ENCODE measurements at places on chromosomes 4 and X.
A peak's percentile ranks its signal among the peaks of the same experiment; 100 is the strongest.

- DNase-seq: peak; percentile 54
These were observed at the start of gene GRIA2 for GRCh38 chr4:157220371-157220881. TSS of gene GRIA2 (plus strand) at chr4:157220728. CDS start at chr4:157221043, 315 bp downstream.

GRCh38 chrX:94743478-94743877 lies 1069.5 kb downstream of the FAM133A start:
- no peak for DNase-seq

DNA sequence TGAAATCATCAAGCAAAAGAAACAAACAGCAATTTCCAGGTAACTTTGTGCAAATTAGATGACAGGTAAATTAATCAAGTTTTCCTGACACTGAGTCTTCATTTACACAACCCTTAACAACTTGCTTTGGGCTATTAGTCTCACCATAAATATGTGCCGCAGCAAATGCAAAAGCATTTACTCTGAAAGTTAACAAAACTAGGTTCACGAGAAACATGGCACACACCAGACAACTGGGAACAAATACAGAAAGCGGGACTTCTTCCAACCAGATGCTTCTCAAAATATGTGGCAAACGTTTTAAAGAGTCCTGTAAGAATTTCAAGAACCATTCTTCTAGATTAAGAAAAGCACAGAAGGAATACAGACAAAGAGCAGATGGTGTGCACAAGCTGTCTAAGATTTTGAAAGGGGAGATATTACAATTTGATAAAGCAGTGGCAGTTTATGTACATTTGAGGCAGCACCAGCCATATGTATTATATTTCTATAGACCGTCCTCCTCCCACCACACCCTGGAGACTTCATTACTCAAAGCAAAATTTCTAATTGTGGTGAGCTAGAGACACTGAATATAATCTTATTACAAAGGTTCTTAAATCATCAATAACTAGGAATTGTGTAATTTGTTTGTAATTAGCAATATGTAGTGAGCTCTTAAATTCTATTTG lies 192.5 kb upstream of the ADAMTS3 start:
- DNase-seq: no peak

DNA sequence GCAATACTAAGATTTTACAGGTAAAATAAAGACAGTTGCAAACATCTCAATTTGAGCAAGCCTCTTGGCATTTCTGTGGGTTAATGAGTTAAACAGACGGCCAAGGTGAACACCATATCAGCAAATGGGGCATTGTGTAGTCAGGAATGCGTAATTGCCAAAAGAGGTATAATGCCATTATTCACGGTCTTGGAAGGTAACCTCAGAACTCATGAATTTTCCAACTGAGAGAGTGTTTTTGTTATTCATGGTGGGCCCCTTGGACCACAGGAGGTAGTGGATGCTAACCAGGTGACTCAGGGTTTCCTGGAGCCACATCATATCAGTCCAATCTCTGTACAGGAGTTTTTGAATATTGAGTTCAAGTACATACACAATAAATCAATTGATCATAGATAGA lies 368.0 kb upstream of the TECRL start:
- DNase-seq: no peak

- DNase-seq: no peak
These were observed 24.2 kb downstream of the HAUS3 start for GRCh38 chr4:2217726-2218125.

- no peak for DNase-seq
These were observed 1.5 kb upstream of the MSX1 start for GRCh38 chr4:4857809-4858508.

- DNase-seq: no peak
These were observed 38.8 kb downstream of the GRIA3 start for GRCh38 chrX:123222920-123223319.

DNA sequence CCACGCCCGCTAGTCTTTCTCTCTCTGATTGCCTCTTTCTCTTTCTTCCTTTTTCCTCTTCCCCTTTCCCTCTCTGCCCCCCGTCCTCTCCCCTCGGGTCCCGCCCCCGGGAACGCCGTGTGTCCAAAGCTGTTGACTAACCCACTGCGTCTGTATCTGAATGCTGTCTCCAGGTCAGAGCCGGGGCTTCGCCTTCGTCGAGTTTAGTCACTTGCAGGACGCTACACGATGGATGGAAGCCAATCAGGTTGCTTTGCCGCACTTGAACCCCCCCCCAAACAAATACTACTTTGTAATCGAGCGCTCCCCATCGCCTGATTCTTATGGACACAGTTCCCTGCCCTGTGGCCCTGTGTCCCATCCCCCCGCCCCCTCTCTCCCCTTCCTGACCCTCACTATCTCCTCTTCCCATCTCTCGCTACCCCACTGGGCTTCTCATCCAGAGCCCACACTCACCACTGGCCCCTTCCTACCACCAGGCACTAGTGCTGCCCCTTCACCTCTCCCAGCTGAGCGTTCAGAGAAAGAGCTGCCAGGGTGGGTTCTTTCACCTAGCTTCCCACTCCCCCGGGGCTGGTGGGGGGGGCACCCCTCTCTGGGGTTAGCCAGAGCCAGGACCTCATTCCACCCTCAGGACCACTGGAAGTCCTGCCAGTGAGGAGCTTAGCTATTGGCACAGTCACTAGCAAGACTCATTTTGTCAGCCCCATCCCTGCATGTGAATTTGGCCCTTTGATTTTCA lies 18.6 kb upstream of the UBA1 start:
- no peak for DNase-seq

GRCh38 chr4:182593864-182594263 lies 323.3 kb downstream of the DCTD start:
- peak; percentile 93 for DNase-seq

GRCh38 chr4:18961266-18961665 lies 939.7 kb upstream of the LCORL start:
- DNase-seq: no peak

GRCh38 chr4:72918362-72918761 lies 151.2 kb downstream of the COX18 start:
- DNase-seq: no peak

DNA sequence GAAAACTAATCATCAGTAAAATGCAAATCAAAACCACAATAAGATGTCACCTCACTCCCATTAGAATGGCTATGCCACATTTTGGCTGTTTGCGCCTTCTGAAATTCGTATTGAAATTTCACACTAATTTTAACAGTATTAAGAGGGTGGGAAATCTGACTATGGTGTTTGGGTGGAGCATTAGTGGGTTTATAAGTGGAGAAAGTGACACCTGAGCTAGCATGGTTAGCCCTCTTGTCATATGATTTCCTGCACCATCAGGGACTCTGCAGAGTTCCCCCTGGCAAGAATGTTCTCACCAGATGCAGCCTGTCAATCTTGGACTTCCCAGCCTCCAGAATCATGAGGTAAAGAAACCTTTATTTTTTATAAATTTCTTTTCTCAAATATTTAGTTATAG lies 31.6 kb upstream of the BRWD3 start:
- no peak for DNase-seq

- no peak for DNase-seq
These were observed 67.8 kb downstream of the GATB start for GRCh38 chr4:151692821-151693673.

GRCh38 chrX:124720532-124720931 lies 374.2 kb downstream of the SH2D1A start:
- DNase-seq: no peak

DNA sequence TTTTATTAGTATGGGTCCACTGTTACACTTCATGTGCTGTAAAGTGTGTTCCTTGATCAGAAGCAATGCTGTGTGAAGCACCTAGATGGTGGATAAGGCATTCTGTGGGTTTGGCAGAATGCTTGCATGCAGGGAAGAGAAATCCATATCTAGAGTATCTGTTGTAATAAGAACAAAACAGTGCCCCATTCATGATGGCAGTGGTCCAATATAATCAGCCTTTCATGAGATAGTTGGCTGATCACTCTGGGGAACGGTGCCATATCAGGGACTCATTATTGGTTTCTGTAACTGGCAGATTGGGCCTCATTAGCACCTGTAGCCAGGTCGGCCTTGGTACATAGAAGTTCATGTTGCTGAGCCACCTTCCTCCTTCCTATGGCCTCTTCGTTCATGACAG lies 28.7 kb downstream of the STIM2 start:
- DNase-seq: no peak

DNA sequence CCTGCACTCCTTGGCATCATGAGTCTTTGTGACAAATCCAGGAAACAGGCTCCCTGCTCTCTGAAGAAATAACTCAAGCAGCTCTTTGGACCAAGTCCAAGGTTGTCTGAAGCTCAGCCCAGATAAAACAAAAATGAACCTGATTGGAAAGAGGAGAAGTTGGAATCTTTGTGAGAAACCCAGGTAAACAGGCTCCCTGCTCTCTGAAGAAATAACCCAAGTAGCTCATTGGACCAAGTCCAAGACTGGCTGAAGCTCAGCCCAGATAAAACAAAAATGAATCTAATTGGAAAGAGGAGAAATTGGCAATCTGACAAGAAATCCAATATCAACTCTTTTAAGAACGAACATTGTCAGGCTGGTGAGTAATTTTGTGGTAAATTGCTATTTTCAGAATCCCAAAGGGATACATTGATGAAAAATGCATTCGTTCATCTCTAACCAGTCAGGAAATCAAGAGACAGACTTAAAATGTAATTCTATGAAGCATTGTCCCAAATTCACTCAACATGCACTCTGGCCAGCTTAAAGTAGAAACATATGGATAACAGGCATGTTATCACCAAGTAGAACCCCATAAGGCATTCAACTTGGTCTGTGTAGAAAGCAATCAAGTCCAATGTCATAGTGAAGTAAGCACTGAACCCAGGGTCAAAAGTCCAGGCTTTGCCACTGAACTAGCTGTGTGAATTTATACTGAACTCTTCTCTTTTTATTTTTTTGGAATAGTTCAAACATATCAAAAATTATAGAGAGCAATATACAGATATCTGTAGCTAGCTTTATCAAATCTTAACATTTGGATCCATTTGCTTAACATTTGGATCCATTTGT lies 16.8 kb upstream of the NFXL1 start:
- peak; percentile 51 for DNase-seq

- DNase-seq: peak; percentile 77
These were observed 56.7 kb downstream of the RAPGEF2 start for GRCh38 chr4:159159611-159160010.

DNA sequence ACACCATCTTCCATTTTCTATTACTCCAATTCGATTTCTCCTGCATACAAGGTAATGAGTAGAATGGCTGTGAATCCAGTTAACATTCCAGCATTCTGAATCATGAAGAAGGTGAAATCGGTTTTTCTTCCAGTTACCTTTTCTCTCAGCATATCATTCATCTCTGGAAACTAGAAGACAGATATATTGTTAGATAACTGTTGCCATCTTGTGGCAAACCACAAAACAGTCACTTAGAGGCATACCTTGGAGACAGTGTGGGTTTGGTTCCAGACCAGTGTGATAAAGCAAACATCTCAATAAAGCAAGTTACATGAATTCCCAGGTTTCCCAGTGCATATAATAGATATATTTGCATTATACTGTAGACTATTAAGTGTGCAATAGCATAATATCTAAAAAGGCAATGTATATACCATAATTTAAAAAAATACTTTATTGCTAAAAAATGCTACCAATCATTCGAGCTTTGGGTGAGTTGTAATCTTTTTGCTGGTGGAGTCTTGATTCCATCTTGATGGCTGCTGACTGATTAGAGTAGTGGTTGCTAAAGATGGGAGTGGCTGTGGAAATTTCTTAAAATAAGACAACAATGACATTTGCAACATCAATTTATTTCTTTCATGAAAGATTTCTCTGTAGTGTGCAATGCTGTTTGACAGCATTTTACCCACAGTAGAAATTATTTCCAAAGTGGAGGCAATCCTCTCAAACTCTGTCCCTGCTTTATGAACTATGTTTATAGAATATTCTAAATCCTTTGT lies 82.1 kb downstream of the SLC39A8 start:
- peak; percentile 68 for DNase-seq

DNA sequence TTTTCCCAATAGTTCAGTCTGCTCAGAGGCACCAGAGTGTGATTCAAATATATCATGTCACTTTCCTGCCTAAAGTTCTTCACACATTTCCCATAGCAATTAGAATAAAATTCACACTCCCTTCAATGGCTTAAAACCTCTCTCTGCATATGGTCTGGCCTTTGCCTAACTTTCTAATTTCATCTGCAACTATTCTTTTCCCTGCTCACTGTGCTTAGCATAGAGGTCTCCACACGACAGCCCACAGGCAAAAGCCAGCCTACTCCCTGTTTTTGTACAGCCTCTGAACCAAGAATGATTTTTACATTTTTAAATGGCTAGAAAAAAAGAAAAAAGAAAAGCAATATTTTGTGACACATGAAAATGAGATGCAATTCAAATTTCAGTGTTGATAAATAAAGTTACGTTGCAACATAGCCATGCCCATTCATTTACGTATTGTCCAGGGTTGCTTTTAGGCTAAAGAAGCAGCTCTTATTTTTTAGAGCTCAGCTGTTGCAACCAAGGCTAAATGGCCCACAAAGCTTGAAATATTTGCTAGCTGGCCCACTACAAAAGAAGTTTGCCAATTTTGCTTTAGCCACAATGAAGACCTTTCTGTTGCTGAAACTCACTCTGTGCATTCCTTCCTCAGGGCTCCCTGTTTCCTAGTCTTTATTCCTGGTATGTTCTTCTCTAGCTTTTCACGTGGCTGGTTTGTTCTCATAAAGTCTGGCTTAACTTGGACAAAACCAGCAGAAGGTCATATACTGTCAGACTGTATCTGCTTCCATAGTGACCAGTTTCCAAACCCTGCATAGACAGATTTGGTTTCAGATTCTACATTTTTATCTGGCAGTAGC lies 26.6 kb upstream of the IRF2 start:
- no peak for DNase-seq

GRCh38 chr4:150345207-150345744 lies 236.7 kb upstream of the MAB21L2 start:
- DNase-seq: no peak

DNA sequence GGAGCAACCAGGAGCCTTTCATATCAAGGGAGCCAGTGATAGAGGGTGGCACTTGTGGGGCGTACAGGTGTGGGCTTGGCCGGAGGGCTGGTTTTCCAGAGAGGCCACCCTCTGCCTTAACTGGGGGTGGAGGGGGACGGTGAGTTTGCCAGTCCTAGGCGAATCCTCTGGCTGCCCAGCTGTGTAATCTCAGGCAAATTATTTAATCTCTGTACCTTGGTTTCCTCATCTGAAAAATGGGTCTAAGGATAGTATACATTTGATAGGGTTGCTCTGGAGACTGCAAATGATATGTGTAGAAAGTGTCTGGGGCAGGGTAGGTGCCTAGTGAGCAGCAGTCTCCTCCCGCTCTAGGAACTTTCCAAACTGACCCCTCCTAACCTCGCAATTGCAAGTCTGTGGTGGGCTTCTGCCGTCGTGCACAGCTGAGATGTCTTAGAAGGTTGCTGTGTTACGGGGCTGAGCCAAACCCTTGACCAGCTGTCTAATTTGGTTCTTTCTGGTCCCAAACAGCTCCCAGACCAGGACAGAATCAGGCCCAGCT lies 3.8 kb upstream of the CXCR3 start:
- no peak for DNase-seq

DNA sequence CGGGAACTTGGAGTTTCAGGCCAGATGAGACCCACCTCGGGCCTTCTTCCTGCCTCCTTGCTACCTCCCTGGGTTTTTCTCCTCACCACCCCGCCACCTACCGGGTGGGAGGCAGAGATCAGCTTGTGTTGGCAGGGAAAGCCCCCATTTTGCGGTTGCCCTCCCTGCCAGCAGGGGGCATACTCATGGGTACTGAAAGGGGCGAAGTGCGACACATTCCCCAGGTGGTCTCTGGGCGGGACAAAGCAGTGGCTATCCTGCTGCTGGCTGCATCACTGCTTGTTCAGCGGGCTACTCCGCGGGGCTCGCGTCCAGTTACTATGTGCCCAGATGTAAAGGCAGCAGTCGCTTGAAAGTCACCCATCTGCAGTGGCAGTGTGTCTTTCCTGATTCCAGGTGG lies 330.3 kb downstream of the PDHA2 start:
- DNase-seq: no peak

GRCh38 chrX:31266203-31267076 lies 194.6 kb upstream of the FTHL17 start:
- peak; percentile 18 for DNase-seq
